ENCODE measurements at places on chromosomes 12 and 14. TPM values are rescaled to one million over a fixed set of nuclear protein-coding genes. Genes with fewer than 3 reads are reported as not detected.

The CACNA1C gene
- total RNA-seq: 1.8 TPM

The KSR2 gene
- 0.15 TPM for total RNA-seq

- no peak for DNase-seq
Observed at GRCh38 chr14:103404032-103404918, 19.1 kb downstream of the MARK3 start.

GRCh38 chr12:107320033-107320928, 226.9 kb upstream of the CRY1 start:
- peak; percentile 87 for DNase-seq

- DNase-seq: no peak
Observed at GRCh38 chr14:36723530-36723929, 61.9 kb downstream of the PAX9 start.

GRCh38 chr12:97801471-97802059, 339.0 kb downstream of the RMST start:
- DNase-seq: no peak

DNA sequence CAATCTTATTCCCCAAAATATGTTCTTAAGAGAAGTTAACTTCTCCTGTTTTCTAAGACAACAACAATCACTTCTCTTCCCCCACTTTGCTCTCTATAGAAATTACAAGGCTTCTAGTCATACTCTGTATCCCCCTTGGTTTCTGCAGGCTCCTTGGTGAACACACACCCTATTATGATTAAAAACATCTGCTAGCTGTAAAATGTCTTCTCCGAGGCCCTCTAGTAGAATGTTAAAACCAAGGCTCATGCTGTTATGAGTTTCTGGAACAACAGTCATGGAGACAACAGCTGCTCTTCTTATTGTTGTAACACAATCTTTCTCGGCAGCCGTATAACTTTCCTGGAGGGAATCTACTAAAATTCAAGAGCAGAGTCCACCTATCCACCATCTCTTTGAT, 397.5 kb upstream of the CCDC196 start:
- DNase-seq: no peak

DNA sequence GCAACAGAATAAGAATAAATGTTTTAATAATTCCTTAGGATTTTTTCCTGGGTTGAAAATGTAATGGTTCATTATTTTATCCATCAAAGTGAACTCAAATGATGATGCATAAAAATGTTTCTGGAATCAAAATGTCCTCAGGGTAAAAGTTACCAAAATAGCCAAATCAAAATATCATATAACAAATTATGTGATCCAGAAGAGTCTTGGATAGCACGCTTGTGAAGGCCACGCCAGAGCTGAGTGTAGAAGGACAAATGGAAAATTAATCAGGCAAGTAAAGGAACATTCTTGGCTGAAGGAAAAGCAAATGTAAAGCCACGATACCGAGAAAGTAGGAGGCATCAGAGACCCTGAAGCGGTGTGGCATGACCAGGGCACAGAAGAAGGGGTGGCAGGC, 169.2 kb downstream of the CAPZA3 start:
- DNase-seq: no peak

DNA sequence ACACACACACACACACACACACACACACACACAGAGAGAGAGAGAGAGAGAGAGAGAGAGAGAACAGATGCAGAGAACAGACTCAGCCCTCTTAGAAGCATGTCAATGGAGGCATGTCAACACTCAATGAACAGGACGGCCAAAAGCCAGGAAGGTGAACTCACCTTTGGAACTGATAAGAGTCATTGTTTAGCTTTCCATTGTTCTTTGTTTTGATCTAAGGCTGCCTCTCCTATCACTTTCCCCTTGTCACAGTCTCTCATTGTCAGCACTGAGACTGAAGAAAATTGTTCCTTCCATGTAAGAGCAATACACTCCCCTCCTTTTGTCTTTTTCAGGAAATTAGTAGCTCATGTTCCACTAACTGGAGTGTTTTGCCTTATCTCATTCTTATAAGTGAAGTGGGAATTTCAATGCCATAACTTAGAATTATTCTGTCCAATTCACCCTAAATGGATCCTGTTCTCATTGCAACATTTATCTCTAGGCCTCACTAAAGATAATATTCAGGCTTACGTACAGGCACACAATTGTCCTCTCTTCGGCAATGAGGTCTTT, 218.0 kb downstream of the DUSP6 start:
- no peak for DNase-seq

GRCh38 chr12:106178562-106178961, 39.8 kb upstream of the NUAK1 start:
- no peak for DNase-seq

DNA sequence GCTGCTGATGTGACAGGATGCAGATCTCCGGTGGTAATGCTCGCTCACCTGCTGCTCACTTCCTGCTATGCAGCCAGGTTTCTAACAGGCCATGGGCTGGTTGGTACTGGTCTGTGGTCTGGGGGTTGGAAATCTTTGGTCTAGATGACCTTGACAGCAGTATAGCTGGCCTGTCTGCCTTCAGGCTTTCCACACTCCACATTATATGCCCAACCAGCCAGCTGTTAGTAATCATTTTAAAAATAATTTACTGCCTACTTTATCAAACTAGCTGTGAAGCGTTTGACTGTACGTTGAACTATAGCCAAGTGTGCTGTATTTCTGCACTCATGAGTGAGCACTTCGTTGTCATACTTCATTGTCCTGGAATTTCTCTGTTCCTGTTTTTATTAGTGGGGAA, 424.0 kb upstream of the GARIN6 start:
- DNase-seq: no peak

DNA sequence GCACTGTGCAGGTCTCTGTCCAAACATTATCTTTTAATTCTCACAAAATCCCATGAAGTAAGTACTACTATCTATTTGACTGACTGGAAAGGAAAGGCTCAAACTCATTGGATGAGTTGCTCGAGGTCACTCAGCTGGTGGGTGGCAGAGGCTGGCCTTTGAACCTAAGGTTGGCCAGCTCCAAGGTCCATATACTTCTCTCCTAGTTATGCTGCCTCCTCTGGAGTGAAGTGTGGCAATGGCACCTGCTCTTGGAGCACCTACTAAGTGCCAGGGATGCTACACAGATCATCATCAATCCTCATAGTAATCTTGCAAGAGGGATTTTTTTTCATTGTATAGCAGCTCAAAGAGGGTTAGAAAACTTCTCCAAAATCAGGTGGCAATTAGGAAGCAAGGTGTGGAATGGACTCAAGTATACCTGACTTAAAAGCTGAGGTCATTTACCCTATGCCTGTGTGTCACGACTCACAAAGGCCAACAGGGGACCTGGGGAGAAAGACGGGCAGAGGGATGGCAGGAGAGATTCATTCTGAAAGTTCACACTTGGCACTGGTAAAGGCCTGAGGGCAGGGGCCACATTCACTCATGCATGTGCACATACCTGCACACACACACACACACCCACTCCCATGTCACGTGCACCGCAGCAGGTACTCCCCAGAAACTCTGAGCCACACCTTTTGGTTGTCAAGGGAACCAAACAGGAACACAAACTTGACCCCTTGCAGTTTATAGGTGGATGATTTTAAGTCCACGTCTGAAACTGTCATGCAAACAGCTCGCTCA, 146.4 kb downstream of the FOXN3 start:
- DNase-seq: no peak

DNA sequence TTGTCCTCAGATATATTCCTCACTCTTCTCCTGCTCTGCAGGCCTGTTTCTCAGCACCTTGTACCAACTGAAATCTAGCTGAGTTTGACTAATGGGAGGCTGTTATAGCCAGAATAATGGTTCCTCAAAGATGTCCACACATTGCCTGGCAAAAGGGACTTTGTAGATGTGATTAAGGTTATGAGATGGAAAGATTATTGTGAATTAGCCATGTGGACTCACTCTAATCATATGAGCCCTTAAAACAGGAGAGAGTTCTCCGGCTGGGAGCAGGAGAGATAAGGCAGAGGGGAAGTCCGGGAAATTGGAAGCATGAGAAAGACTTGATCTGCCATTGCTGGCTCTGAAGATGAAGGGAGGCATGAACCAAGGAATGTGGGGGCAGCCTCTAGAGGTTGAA, 40.0 kb upstream of the KTN1 start:
- no peak for DNase-seq

GRCh38 chr12:117845271-117845904, 123.4 kb downstream of the KSR2 start:
- no peak for DNase-seq

- DNase-seq: no peak
Observed at GRCh38 chr12:5227708-5228373, 184.2 kb downstream of the KCNA5 start.

DNA sequence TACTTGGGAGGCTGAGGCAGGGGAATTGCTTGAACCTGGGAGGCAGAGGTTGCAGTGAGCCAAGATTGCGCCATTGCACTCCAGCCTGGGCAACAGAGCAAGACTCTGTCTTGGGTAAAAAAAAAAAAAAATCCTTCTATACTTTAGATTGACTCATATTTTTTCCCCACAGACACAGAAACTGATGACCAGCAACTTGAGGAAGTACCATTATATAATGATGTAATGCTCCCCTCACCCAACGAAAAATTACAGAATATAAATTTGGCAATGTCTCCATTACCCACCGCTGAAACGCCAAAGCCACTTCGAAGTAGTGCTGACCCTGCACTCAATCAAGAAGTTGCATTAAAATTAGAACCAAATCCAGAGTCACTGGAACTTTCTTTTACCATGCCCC, 24.3 kb upstream of the SNAPC1 start:
- DNase-seq: no peak

- DNase-seq: no peak
Observed at GRCh38 chr14:95043314-95043713, 114.0 kb downstream of the DICER1 start.

GRCh38 chr12:52032446-52032803, 18.8 kb upstream of the NR4A1 start:
- DNase-seq: no peak
